ENCODE measurements at places on chromosomes 4 and X. TPM values are rescaled to one million over a fixed set of nuclear protein-coding genes. Genes with fewer than 3 reads are reported as not detected.
A peak's percentile ranks its signal among the peaks of the same experiment; 100 is the strongest.

GRCh38 chr4:2070421-2071251 is 11.5 kb downstream of the NAT8L start:
- DNase-seq: no peak

DNA sequence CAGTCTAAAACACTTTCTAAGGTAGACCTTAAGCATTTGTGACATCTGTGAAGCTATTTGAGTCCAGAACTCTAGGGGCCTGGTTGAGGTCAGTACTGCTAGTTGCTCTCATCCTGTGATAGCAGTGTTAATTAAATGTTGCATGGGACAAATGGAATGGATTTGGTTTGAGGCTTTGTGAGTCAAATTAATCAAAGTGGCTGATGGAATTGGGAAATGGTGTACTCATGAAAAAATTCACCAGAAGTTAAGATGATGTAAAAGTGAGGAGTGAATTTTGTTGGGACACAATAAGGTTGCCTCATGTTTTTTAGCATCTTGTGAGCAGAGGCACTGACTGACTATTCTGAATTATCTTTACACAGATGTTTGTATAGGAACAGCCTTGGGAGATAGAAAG is 99.2 kb upstream of the ARSJ start:
- DNase-seq: no peak

DNA sequence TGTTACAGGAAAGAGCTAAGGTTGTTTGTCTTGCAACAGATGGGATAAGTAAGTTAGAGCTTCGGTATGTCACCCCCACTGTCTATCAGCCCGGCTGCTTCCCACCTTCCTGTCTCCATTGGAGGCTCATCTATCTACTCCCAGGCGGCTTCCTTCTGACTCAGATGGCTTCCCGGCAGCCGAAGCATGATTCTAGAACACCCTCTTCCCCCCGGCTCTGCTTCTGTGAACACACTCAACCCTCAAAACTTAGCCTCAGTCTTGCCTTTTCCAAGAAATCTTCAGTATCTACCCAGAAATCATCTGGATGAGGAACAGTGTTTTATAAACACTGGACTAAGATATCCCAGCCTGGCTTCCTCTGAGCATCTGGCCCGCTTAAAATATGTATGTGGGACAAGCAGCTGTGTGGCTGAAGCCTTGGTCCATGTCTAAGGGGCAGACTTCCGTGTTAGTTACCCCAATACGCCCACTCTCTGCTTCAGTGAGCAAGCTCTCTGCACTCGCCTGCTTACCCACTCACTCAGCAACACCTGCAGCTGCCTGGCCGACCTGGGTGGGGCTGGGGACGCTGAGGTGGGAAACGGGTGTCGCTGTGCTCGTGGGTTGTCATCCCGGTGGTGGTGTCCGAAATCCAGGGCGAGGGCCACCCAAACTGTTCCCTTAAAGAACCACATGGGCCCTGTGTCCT is 12.0 kb upstream of the SLC2A9 start:
- DNase-seq: no peak

DNA sequence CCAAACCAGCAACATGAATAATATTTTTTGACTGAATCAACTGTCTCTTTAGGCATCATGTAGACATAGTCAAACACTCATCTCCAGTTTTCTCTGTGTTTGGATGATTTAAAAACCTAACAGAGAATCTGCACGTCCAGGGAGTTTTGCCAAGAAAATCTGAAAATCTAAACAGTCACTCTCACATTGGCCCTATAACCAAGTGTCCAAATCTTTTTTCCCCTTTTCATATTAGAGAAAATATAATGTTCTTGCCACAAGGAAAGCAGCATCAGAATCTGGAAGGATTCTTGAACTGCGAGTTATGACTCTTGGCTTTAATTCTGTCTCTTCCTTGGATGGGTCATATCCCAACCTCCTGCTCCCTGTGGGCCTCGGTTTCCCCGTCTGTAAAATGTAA is 8.8 kb upstream of the CHRDL1 start:
- DNase-seq: no peak

GRCh38 chrX:10047631-10048030 is 80.5 kb downstream of the CLDN34 start:
- no peak for DNase-seq

DNA sequence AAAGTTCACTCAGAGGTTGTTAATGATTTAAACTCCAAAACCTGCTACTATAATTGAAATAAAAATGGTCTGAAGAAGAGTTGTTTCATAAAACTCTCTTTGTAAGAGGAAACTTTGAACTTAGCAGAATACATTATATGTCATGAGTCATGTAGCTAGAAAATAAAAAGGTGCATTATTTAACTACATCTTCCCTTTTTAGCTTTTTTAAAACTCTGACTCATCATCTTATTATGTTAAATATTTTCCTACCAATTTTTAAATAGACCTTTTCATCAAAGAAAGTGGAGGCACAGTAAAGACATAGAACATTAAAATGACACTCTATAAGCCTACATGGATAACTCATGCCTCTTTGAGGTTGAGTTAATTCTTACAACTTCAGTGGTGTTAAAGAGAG is 1.2 kb upstream of the ZNF827 start:
- DNase-seq: no peak

GRCh38 chrX:97682991-97683840 is 799.5 kb downstream of the RPA4 start:
- no peak for DNase-seq

- DNase-seq: no peak
Observed at GRCh38 chrX:18890724-18891547, 93.0 kb downstream of the PHKA2 start.

DNA sequence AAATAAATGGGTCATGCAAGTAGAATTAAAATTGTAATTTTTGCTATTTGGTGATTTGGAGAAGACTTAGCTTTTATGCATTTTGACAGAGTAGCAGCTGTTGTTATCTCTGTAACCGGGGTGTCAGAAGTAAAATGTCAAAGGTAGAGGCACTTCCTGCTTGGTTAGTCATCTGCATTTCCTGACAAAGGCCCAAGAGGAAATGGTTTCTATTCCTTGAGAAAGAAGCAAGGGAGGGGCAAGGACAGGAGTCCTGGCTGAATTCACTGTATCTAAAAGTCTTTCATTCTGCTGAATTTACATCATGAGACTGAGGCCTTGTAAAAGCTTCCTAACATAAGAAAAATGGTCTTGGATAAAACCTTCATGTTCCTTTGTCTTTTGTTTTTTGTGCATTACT is 550.9 kb upstream of the BOD1L1 start:
- no peak for DNase-seq

- DNase-seq: no peak
Observed at GRCh38 chrX:54776987-54777672, 20.9 kb downstream of the ITIH6 start.

- DNase-seq: no peak
Observed at GRCh38 chr4:138567696-138568095, 325.5 kb upstream of the SLC7A11 start.

DNA sequence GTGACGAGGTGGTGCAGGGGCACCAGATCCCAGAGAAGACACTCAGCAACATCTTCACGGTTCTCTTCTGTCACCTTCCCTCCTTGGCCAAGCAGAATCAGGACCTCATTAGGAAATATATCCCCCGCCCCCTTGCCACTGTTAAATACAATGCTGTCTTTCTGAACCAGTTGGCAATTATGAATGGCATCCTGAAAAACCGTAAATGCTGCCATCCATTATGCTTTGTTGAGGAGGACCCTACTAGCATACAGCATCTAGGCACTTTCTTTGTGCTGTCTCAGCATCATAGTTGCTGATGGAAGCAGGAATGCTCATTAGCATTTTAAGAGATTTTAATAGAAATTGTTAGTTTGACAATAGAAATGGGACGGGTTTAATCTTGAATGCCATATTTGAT is 138.5 kb downstream of the DCLK2 start:
- no peak for DNase-seq

The BMP3 gene
- total RNA-seq: not detected

DNA sequence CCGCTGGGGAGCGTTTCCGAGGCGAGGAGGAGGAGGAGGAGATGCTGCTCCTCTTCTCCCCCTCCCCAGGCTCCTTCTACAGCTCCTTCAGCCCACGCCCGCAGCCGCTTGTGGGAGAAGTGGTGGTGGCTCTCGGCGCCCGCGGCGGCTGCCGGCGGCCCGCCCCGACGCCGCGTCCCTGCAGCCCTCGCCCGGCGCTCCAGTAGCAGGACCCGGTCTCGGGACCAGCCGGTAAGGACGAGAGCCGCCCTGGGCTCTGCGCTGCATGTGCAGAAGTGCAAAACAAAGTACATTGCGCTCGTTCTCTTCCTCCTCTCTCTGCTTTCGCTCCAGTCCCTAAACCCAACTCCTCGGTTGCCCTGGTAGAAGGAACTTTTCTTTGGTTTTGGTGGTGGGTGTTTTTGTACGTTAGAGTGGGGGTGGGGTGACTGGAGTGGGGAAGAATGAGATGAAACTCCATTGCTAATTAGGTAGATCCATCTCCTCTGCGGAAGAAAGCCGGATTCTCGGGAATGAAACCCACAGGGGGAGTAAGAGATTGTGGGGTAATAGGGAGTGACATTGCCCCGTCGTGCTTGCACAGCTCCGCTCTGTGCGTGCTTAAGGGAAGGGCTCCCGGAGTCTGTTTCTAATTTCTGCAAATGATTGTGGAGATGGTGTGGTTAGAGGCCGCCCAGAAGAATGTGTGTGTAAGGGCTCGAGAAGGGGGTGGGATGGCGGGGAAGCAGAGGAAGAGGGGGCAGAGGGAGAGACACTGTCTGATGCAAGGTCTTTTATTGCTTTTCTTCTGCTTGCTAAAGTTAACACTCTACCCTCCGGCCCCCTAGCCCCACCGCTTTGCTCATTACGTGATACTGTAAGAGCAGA is 677 bp downstream of the PTPN13 start:
- peak; percentile 73 for DNase-seq

The GAGE2A gene
- not detected for total RNA-seq

DNA sequence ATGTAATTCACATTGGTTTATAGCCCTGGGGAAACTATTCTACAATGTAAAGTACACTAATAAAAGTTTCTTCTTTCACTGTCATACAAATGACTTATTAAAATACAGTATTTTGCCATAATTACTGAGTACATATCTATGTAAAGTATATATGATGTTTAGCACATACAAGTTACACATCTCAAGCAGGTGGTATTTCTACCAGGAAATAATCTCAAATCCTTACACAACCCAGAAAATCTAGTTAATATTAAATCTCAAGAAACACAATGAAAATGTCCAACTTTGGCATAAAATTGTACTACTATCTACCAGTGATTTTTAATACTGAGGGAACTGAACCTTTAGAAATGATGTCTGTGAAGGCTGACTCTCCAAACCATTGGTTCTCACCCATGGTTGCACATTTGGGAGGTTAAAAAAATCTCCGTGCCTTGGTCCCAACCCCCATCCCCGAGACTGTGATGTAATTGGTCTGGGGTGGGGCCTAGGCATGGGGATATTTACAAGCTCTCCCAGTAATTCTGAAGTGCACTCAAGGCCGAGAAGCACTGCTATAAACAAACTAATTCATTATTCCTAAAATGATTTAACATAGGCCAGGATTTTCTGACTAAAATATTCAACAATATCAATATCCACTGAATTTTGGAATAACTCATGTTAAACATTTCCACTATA is 27.6 kb downstream of the MAP3K15 start:
- DNase-seq: no peak

DNA sequence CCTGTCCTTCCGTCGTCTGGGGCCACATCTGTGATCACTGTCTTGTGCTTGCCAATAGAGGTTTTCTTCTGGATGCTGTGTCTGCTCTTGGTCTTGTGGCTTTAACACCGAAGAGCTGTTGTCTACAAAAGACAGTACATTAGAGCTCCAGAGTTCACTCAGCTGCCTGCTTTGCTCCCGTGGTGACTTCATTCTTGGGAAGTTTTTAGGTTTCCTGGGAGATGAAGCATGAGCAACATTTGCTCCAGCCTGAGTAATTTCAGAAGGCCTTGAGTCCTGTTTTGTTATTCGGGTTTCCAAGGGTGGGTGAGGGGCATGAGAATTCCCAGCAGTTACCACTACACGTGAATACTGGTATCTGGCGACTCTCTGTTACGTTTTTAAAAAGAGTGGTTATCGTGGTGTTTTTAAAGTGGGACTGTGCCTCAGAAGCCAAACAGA is 189.2 kb downstream of the SHROOM3 start:
- DNase-seq: no peak

- DNase-seq: no peak
Observed at GRCh38 chr4:2299794-2300193, 37.9 kb upstream of the MXD4 start.

DNA sequence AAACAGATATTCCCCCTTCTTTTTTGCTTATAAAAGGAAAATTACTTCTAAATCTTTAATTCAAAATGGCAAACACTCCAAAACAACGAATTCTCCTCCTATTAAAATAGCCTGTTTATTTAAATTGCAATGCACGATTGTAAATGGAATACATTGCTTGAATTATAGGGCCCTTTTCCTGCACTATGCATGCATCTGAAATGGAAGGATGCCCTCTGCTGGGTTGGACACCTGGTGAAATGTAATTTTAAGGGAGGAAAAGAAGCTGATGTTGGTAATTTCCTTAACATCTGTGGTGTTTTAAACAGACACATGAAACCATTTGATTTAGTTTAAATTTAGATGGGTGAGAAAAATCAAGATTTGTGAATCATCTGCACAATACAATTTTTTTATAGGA is 72.8 kb downstream of the GRXCR1 start:
- no peak for DNase-seq

Data from H1 (cell line).